ENCODE measurements at places on chromosomes 5 and 9.

- no peak for DNase-seq
Measured at GRCh38 chr9:19114680-19115270, 12.1 kb upstream of the HAUS6 start.

DNA sequence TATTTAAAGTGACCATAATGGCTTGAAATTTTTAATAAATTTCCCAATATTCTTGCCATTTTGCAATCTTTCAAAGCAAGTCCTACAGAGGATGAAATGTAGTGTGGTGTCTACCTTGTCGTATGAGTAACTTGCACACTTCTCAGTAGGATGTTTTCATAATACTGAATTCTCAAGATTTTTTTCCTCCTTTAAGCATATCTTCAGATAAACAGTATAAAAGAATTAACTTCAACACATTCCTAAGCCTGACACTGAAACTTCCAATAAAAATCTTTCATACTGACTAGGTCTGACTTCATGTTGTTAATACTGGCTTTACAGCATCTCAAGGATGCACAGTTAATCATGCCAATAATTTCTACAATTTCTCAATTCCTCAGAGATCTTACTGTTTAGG lies 62.0 kb downstream of the DROSHA start:
- DNase-seq = no peak

- no peak for DNase-seq
Measured at GRCh38 chr5:168348084-168348414, 56.6 kb downstream of the WWC1 start.

DNA sequence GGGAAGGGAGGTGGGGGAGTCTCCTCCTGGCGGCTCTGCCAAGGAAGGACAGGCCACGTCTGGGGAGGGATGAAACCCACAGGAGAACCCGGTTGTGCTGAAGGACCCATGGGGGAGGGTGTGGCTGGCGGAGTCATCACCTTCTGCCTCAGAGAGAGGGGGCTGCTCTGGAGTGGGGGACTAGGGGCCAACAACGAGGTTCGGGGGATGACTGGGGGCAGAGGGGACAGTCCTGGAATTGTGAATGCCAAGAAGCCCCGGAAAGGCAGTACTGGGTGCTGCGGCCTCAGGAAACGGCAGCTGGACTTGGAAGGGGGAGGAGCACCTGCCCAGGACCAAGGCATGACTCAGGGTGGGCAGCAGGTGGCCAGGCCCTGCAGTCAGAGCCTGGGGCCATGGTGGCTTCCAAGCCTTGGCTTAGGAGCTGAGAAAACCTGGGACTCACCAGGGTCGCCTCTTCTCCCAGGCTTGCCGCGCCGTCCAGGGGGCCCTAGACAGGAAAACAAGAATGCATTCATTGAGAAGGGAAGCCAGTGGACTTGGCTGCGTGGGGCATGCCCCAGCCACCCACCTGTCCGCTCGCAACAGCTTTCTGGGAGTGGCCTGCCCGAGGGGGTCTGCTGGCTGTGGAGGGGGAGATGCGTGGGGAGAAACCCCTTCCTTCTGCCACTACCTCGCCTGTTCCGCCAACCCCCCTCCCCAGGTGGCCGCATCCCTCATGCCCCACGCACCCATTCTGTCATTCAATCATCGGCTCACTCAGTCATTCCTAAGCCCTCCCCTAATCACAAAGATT lies 74.0 kb upstream of the PHYKPL start:
- DNase-seq = no peak

- DNase-seq = no peak
Measured at GRCh38 chr5:82307451-82307850, 29.3 kb upstream of the RPS23 start.

DNA sequence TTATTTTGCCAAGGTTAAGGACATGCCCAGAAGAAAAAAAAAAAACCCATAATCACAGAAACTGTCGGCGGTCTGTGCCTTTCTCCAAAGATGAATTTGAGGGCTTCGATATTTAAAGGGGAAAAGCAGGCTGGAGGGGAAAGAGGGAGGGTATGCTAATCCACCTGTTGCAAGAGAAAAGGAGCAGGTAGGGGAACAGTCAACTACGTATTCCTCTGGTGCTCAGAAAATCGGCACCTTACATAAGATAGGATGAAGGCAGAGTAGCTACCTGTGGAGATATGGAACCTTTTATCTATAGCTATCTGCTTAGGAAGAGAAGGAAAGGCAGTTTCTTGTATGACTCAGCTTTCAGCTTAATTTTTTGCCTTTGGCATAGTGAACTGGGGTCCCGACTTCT lies 77.7 kb downstream of the PTCD2 start:
- no peak for DNase-seq

DNA sequence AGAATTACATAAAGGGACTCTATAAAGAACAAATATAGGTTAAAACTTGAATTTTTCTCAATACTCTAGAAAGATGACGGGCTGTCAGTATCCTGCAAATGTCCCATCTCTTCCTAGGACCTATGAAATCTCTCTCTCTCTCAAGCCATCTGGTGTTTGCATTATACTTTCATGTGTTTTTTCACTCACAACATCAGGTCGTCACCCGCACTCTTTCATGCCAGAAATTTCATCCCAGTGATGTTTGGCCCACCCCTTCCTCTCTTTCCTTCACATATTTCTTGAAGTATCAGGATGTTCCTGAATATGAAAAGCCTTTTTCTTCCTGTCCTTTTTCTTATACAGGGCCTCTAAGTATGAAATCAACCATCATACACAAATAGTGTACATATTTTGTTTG lies 63.3 kb upstream of the GAS1 start:
- DNase-seq = no peak

DNA sequence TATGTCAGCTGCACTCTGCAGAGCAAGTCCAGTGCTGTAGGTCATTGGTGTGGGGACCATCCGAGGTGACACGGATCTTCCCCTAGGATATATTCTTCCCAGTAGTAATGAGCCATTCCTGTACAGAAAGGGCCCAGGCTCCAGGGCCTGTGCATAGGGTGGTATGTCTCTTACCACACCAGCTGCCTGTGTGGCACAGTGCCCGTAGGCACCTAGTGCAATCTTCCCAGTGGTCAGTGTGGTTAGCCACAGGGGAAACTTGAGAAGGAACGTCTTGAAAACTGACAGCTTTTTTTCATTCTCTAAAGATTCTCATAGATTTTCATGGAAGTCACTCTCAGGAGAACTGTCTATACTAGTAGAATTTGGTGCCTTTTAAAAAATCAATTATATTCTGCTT lies 39.8 kb downstream of the CYSTM1 start:
- peak; percentile 56 for DNase-seq

- no peak for DNase-seq
Measured at GRCh38 chr5:119059740-119060255, 11.1 kb upstream of the DMXL1 start.

- no peak for DNase-seq
Measured at GRCh38 chr9:20065796-20066700, 277.2 kb upstream of the SLC24A2 start.

- DNase-seq = no peak
Measured at GRCh38 chr9:8371686-8372085, 572.1 kb upstream of the DMAC1 start.

All from inflammatory macrophage (primary cell).